Endothelial cell of umbilical vein (primary cell): ENCODE measurements at places on chromosomes 2 and 18. TPM values are rescaled to one million over a fixed set of nuclear protein-coding genes. Genes with fewer than 3 reads are reported as not detected.

- DNase-seq = no peak
Observed at GRCh38 chr2:115163572-115163971, 721.1 kb downstream of the DPP10 start.

- no peak for DNase-seq
Observed at GRCh38 chr2:74017223-74017622, 32.5 kb downstream of the TET3 start.

DNA sequence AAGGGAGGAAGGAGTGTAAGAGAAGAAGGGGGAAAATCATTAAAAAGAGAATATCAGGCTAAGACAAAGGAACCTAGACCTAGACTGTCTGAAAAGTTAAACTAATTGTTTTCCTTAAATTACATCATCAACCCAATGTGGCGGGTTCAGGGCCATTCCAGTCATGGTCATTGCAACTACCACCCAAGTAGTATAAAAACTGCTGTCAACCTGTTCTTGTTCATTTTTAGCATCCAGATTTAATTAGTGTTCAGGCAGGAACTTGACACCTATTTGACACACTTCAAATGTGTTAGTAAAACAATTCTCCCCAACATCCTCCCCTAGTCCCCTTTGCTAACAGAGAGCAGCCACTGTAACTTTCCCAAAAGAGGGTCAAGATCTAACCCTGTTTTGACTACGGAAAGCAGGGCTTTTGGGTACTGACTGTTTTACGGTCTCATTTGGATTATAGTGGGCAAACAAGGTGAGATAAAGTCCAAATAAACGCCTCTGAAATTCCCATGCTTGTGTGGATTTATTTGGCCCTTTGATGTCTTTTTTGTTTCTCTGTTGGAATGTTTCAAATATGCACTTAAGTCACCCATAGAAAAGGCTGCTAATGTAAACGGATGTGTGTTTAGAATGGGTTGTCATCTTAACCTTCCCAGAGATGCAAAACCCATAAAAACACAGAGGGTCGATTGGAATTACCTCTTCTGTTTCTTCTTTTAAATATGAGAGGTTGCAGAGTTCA is 19.3 kb upstream of the TANC1 start:
- DNase-seq = no peak

GRCh38 chr2:239444626-239445577 is 44.1 kb upstream of the HDAC4 start:
- no peak for DNase-seq

GRCh38 chr2:73444202-73444601 is 58.6 kb downstream of the ALMS1 start:
- no peak for DNase-seq

DNA sequence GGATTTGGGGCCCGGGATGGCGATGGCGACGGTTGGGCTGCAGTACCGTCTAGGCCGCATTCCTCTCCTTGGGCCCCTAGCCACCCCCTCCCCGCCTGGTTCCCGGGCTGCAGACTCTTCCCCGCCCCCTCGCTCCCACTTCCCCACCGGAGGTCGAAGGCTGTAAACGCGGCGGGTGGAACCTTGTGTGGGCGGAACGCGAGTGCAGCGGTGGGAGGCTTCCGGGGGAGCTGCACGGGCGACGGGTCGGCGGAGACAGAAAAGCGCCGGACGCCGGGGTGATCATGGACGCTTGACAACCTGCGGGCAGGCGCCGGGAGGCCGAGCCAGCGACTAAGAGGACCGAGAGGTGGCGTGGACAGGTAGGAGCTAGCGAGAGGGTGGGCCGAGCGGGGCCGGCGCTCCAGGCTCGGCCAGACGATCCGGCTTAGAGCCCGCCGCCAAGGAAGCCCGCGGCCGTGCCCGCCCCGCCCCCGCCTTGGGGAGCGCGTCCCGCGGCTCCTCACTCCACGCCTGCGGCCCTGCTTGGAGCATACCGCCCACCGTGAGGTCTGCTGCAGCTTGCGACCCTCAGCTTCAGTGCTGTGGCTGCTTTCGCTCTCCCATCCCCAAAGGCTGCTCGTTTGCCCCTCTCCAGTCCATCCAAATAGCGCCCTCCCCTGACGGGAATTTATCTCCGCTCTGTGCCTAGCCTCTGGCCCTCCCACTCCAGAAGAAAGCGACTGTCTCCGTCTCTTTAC is at the start of gene COPS7B:
Gene COPS7B (plus strand): TSS at position 269 of the 740 bp plus-strand sequence. CDS start 2,126 bp downstream, outside the sequence.
- DNase-seq = peak; percentile 85

DNA sequence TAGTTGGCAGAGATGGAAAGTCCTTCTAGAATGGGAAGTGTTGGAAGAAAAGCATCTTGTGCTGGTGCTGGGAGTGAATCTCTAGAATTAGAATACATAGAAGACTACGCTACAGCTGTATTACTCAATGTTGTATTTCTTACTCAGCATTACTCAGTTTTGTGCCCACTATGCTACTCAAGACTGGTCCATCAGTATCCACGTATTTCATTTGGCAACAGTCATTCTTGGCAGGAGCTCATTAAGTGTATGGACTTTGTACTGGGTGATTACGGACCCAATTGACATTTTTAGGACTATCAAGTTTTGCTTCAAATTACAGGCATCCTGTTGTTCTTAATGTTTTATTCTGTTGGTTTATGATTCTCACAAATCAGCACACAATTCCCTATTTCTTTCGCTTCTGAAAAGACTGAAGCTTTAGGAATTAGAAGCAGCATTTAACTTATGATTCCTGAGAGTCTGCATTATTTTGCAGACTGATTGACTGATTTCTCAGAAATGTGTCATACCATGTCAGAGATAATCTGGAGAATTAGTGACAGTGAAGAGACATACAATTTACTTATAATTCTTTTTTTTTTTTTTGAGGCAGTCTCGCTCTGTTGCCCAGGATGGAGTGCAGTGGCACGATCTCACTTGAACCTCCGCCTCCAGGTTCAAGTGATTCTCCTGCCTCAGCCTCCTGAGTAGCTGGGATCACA is 136.9 kb downstream of the MYO3B start:
- DNase-seq = no peak

GRCh38 chr2:42905341-42906110 is 113.1 kb upstream of the HAAO start:
- DNase-seq = no peak

GRCh38 chr2:67399144-67399543 is 2.0 kb downstream of the ETAA1 start:
- DNase-seq = peak; percentile 7

- peak; percentile 63 for DNase-seq
Observed at GRCh38 chr2:127149384-127149783, 42.4 kb upstream of the BIN1 start.

GRCh38 chr18:23317975-23318675 is 135.0 kb upstream of the RIOK3 start:
- DNase-seq = no peak

DNA sequence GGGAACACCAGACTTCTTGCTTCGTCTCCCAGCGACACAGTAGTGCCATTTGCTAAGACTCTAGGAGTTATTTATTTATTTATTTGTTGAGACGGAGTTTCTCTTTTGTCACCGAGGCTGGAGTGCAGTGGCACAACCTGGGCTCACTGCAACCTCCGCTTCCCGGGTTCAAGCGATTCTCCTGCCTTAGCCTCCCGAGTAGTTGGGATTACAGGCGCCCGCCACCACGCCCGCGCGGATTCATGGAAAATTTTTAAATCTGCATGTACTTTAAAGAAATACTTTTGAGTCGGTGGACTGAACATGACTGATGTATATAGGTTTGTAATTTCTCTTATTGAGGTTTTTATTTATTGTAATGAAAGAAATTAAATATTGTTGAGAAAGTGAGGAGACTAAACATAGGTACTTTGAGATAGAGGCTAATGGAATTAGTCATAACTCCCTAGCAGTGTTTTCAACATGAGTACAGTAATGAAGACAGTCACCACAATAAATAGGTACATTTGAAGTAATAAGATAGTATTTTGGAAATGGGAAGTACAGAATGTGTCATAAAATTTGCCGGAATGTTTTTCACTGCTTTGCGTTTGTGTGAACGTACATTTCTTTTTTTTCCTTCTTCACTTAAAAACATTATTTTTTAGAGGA is 983 bp downstream of the MTX2 start:
- no peak for DNase-seq

GRCh38 chr2:63225964-63226686 is 175.5 kb downstream of the OTX1 start:
- no peak for DNase-seq

- no peak for DNase-seq
Observed at GRCh38 chr2:59083075-59083828, 842.1 kb upstream of the FANCL start.

DNA sequence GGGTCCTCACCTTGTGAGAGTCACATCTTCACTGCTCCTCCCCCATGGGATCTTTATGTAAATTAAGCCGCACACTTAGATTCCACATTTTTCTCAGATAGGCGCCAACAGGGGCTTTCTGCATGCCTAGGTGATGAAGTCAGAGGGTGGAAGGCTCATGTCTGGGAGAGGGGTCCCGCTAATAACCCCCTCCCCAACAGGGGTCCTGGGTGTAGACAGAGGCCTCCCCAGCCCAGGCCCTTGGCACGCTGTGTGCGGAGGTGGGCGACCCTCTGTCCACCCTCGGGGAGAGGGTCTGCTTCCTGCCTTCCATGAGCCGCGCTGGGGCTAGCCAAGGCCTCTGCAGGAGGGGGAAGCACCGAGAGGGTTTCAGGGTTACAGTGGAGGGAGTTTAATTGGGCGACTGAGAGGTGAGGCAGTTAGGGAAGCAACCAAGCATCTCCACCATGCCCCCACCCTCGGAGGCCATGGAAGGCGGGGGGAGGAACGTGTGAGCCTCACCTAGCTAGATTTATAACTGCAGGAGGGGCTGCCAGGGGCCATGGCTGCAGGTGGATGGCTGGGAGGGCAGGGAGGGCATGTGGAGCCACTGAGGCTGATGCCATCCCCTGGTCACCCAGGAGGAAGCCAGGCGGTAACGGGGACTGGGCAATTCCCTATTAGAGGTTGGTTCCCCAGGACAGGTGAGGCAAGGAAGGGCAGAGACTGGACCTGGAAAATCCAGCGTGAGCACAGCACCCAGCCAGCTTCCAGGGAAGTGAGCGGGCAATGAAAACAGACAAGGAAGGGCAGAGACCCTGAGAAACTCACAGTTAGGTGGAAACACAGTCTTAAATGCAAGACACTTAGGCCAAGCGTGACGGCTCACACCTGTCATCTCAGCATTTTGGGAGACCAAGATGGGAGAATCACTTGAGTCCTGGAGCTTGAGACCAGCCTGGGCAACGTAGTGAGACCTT is 7.7 kb upstream of the PXDN start:
- DNase-seq = no peak

- DNase-seq = no peak
Observed at GRCh38 chr2:169661265-169661664, 32.9 kb downstream of the CFAP210 start.

- DNase-seq = no peak
Observed at GRCh38 chr2:192243488-192243887, 48.8 kb upstream of the TMEFF2 start.

GRCh38 chr2:62565309-62565908 is 59.4 kb upstream of the TMEM17 start:
- no peak for DNase-seq

DNA sequence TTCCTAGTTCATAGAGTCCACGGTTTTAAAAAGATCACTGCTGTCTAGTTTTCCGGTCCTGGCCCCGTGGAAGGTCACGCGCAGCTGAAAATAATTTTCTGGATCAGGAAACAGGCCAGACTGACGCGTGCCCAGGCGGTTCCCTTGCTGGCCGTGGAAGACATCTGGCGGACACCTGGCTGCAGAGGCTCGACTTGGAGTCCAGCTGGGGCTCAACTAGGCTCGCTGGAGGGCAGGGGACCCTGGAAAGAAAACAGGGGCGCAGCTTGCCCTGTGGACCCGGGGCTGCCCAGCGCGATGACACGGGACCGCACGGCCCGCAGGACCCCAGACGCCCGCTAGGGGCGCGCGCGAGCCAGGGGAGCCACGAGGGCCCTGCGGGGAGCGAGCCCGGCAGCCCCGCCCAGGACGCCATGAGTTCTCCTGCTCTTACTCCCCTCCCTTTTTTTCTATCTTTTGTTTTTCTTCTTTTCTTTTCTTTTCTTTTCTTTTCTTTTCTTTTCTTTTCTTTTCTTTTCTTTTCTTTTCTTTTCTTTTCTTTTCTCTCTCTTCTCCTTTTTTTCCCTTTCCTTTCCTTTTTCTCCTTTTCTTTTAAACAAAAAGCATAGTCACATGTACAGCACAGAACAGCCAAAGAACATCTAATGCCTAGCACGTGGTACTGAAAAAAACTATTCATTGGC is 43.2 kb upstream of the UBE2F start:
- peak; percentile 51 for DNase-seq

DNA sequence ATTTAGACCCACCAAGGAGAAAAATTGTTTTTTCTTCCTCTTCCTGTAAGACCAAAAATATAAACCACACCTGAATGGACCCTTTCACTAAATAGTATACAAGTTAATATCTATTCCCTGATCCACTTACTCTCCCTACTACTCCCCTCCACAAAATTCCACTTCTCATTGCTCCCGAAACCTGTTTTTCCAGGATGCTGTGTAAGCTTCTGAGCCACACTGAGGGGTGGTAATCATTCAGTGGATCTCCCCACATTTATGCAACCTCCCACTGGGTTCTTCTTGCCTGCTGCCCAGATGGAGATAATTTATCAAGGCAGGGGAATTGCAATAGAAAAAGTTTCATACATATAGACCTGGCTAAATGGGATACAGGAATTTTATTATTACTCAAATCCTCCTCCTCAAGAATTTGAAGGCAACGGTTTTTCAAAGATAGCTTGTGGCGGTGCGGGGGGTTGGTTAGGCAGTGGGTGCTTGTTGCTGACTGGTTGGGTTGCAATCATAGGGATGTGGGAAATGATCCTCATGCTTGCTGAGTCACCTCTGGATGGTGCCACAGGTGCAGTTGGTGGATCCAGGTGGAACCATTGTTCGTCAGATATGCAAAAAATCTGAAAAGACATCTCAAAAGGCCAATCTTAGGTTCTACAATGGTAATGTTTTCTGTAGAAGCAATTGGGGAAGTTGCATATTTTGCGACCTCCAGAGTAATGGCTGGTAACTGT is 970.3 kb downstream of the CNTNAP5 start:
- DNase-seq = no peak

DNA sequence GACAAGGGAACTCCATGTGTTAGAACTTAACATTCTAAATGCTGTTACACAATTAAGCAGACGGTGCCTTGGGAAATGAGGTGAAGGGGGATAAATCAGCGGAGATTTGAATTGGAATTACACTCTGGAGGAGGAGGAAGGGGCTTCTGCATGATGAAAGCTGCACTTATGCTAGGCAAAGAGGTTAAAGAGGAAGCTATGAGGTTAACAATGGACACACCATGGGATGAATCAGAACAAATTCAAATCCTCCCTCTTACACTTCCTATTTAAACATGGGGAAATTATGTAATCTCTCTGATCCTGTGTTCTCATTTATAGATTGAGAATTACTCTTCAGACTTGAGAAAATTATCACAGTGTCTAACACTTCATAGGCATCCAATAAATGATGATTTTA is 121.5 kb upstream of the SIX2 start:
- DNase-seq = peak; percentile 22

Gene MAL
- total RNA-seq = not detected in 2 replicates

Gene DRC1
- 0.21 and 0.44 TPM in 2 replicates for total RNA-seq

Gene PPP1R1C
- total RNA-seq = 0.55 TPM in 1 of 2 replicates, not detected in the other

Gene CPO
- total RNA-seq = not detected in 2 replicates

Gene PTH2R
- not detected in 2 replicates for total RNA-seq

Gene SPRED2
- total RNA-seq = 7.8 and 9.6 TPM in 2 replicates

Gene PCARE
- not detected in 2 replicates for total RNA-seq

Gene HNRNPLL
- total RNA-seq = 56.2 and 61.1 TPM in 2 replicates

Gene CFAP221
- total RNA-seq = not detected in 2 replicates

Gene NGEF
- total RNA-seq = 0.18 and 0.22 TPM in 2 replicates

Gene GDF7
- total RNA-seq = 1.1 and 3.7 TPM in 2 replicates

Gene CDK5R2
- not detected in 2 replicates for total RNA-seq

Gene IL36RN
- total RNA-seq = not detected in 2 replicates
